ENCODE measurements at places on chromosomes 7 and 10. TPM values are rescaled to one million over a fixed set of nuclear protein-coding genes. Genes with fewer than 3 reads are reported as not detected.

RARRES2 gene
- not detected for total RNA-seq

HECW1 gene
- total RNA-seq = 3.0 TPM

- peaks cover 22% of the 10 kb centered on the region for H3K4me1 ChIP-seq
- no peaks in the 10 kb centered on the region for H3K27me3 ChIP-seq
- H3K4me3 ChIP-seq = no peak overlapping the region
- no peaks in the 10 kb centered on the region for H3K36me3 ChIP-seq
These were observed 166.8 kb downstream of the SUGCT start for GRCh38 chr7:40301486-40302068.

BAG3 gene
- 47.1 TPM for total RNA-seq

MRC1 gene
- total RNA-seq = not detected

- DNase-seq = no peak
- H3K36me3 ChIP-seq = no peaks in the 10 kb centered on the region
- no peak overlapping the region for H3K27ac ChIP-seq
- H3K4me1 ChIP-seq = no peaks in the 10 kb centered on the region
- no peaks in the 10 kb centered on the region for H3K27me3 ChIP-seq
These were observed 3.6 kb downstream of the VWC2 start for GRCh38 chr7:49776994-49777393.

WNT16 gene
- not detected for total RNA-seq

GRCh38 chr7:65722361-65722792 lies 150.5 kb upstream of the VKORC1L1 start:
- no peak overlapping the region for H3K4me3 ChIP-seq
- 0 out of 2 replicates have a peak, but pooled peaks cover 2% of the 10 kb centered on the region for H3K4me1 ChIP-seq
- no peaks in the 10 kb centered on the region for H3K36me3 ChIP-seq
- no peak overlapping the region for H3K27ac ChIP-seq
- peak; percentile 68 for DNase-seq

- H3K27ac ChIP-seq = no peak overlapping the region
- H3K36me3 ChIP-seq = no peaks in the 10 kb centered on the region
- H3K4me1 ChIP-seq = peaks cover 25% of the 10 kb centered on the region
- no peak overlapping the region for H3K4me3 ChIP-seq
These were observed 23.5 kb upstream of the BPGM start for GRCh38 chr7:134623193-134623592.

DNA sequence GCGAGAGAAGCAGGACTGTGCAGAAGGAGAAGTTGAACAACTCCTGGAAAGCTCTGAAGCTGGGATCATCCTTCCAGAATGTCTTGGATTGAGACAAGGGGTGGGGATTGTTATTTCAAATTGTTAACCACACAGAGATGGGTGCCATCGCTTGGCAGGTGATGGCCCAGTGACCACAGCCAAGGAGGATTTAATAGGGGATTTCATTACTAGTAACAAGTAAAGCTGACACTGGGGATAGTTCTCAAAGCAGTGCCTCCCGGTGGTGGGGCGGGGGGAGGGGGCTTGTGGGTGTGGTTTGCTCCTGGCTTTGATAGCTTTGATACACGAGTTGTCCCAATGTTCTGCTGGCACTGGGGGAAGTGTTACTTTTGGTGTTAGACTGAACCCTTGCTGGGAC lies 59.2 kb downstream of the ZNF503 start:
- no peaks in the 10 kb centered on the region for H3K36me3 ChIP-seq
- H3K4me1 ChIP-seq = no peaks in the 10 kb centered on the region
- H3K4me3 ChIP-seq = no peak overlapping the region
- no peak for DNase-seq
- peaks cover 50% of the 10 kb centered on the region for H3K27me3 ChIP-seq
- H3K27ac ChIP-seq = no peak overlapping the region

PRKAR1B gene
- 15.6 TPM for total RNA-seq

DNA sequence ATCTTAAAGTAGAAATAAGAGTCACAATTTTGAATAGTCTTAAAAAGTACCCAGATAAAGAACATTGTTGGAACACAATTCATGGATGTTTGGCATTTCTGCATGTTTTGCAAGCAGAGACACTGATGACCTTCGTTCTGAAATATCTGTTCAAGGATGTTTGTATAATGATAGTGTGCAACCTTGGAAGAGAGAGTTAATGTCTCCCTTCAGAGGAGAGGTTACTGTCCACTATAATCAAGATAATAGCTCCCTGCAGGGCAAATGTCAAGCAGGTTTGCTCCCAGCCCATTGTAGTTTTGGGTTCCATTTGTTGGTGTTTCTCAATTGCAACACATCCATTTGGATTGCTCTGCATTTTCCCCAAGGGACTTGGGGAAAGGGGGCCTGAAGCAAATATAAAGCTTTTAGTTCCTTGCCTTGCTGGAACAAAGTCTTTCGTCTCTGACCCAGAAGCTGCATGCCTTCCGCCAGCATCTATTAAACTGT lies 45.2 kb downstream of the COL1A2 start:
- no peaks in the 10 kb centered on the region for H3K4me1 ChIP-seq
- no peak overlapping the region for H3K27ac ChIP-seq
- no peaks in the 10 kb centered on the region for H3K27me3 ChIP-seq
- DNase-seq = no peak
- no peak overlapping the region for H3K4me3 ChIP-seq

SLC39A12 gene
- total RNA-seq = not detected

DNA sequence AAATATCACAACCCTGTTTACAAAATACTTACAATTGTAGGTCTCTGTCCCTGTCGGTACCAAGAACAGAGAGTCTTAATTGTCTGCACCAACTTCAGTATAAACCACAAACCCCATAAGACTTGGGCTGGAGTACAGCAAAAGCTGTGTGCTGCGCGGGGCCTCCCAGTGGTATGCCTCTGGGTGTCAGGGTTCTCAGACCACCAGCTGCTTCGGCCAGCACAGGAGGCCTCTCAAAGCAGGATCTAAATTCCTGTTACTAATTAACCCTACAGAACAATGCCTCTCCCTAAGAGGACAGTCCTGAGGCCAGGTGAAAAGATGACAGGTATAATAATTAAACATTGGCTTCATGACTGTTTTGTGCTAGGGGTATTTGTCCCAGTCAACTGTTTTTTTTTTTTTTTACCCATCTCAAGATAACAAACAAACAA lies 957 bp upstream of the SVIL start:
- H3K27me3 ChIP-seq = no peaks in the 10 kb centered on the region
- peaks cover 54% of the 10 kb centered on the region for H3K4me1 ChIP-seq
- H3K27ac ChIP-seq = peak overlapping the region; percentile 99
- DNase-seq = no peak

DNA sequence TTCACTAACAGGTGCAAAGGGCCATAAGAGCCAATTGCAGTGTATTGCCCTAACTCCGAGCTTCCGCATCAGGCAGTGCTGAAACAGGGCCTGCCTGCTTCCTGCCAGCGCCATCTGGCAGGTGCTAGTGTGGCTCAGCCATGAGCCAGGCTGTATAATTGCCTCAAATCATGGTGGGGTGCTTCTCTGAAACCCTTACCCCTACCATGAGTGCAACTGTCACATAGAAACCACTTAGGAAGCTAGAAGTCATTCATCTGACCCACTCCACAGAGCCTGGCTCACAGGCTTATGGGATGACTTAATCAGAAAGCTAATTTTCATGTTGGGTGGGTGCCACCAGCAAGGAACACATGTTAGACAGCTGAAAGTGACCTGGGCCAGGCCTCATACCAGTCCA lies 133.3 kb upstream of the LAMB4 start:
- H3K27ac ChIP-seq = no peak overlapping the region
- DNase-seq = no peak
- H3K36me3 ChIP-seq = no peaks in the 10 kb centered on the region
- H3K27me3 ChIP-seq = peaks cover 7% of the 10 kb centered on the region

CPA2 gene
- not detected for total RNA-seq

DNA sequence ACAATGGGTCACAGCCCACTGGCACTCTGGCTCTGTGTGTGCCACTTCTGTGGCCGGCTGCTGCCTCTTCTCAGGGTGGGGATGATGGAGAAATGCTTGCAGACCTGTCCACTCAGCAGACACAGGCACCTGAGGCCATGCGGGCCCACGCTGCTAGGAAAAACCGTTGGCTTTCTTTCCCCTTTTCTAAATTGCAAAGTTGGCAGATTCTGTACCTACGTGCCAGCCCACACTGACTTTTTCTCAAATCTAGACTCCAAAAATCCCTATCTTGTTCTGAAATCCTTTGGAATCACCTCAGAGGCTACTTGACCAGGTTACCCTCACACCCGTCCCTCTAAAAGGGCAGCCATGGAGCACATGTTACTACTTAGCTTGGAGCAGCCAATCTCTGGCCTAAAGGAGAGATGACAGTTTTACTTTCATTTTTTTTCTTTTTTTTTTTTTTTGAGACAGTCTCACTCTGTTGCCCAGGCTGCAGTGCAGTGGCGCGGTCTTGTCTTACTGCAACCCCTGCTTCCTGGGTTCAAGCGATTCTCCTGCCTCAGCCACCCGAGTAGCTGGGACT lies 99.4 kb downstream of the RNF216 start:
- DNase-seq = no peak
- peaks cover 8% of the 10 kb centered on the region for H3K4me1 ChIP-seq
- no peak overlapping the region for H3K27ac ChIP-seq
- 0 out of 2 replicates have a peak, but pooled peaks cover 2% of the 10 kb centered on the region for H3K36me3 ChIP-seq

TACC2 gene
- total RNA-seq = 27.9 TPM

Data from PC-3 (cell line).